ENCODE measurements at places on chromosomes 16 and 17. TPM values are rescaled to one million over a fixed set of nuclear protein-coding genes. Genes with fewer than 3 reads are reported as not detected.

- DNase-seq = no peak
Observed at GRCh38 chr17:17440938-17441675, 35.7 kb upstream of the MED9 start.

GRCh38 chr16:74034862-74035261, 261.8 kb upstream of the PSMD7 start:
- no peak for DNase-seq

DNA sequence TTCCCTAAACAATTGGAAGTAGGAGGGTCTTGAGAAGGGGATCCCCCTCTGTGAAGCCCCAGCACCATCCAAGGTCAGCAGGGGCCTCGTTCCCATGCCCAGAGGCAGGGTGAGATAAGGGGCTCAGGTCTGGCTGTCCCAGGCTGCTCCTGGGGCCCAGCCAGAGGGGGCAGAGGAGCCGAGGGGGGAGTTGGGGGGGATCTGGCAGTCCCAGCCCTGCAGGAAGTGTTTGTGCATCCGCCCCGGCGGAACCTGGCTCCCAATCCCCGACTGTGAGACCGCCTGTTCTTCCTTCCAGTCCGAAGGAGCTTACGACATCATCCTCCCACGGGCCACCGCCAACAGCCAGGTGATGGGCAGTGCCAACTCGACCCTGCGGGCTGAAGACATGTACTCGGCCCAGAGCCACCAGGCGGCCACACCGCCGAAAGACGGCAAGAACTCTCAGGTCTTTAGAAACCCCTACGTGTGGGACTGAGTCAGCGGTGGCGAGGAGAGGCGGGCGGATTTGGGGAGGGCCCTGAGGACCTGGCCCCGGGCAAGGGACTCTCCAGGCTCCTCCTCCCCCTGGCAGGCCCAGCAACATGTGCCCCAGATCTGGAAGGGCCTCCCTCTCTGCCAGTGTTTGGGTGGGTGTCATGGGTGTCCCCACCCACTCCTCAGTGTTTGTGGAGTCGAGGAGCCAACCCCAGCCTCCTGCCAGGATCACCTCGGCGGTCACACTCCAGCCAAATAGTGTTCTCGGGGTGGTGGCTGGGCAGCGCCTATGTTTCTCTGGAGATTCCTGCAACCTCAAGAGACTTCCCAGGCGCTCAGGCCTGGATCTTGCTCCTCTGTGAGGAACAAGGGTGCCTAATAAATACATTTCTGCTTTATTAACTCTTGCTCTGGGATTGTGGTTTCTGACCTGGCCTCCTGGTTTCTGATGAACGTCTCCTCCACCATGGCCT, 14.9 kb downstream of the GPRC5C start:
- peak; percentile 88 for DNase-seq

- DNase-seq = no peak
Observed at GRCh38 chr17:7383742-7384488, 3.0 kb downstream of the TNK1 start.

Gene KCNJ12
- total RNA-seq = 1.7 TPM

Gene HBQ1
- not detected for total RNA-seq

- no peak for DNase-seq
Observed at GRCh38 chr17:69492410-69493071, 78.0 kb downstream of the MAP2K6 start.

- peak; percentile 74 for DNase-seq
Observed at GRCh38 chr17:2050300-2051060, 4.4 kb upstream of the HIC1 start.

- DNase-seq = no peak
Observed at GRCh38 chr17:49859991-49860953, 12.4 kb upstream of the TAC4 start.

DNA sequence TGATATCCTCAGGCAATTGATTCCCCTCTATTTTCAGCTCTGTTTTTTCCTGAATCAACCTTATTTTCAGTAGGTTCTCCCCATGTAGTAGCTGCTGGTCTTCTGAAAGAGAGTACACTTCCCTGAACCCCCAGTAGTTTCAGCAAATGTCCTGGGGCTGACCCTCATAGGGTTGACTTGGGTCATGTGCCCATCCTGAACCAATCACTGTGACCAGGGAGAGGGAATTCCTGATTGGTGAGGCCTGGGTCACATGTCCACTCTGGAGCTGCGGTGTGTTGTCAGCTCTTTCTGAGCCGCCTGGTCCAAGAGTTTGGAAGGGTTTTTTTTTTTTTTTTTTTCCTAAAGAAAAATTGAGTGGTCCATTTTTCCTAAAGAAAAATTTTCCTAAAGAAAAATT, 8.3 kb upstream of the ZKSCAN2 start:
- DNase-seq = no peak

GRCh38 chr17:30534298-30534697, 57.1 kb downstream of the GOSR1 start:
- no peak for DNase-seq

DNA sequence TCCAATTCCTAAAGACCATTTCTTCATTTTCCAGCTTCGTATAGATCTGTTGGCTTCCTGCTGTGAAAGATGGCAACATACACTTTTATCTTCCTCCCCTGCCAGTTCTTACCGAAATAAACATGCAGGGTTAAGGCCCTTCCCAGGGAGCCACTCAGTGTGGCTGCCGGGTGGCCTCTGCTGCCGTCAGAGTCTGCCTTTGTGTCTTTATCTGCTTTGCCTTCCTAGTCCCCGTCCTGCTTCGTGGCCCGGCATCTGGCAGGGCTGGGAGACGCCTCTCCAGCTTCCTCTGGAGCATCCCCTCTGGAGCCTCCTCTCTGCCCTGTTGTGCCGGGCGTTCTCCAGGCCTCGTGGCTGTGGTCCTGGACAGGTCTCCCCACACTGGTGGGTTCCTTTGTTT, 30.3 kb upstream of the CAPN15 start:
- no peak for DNase-seq

- DNase-seq = peak; percentile 74
Observed at GRCh38 chr17:10616502-10617119, 40.5 kb downstream of the MYH3 start.

DNA sequence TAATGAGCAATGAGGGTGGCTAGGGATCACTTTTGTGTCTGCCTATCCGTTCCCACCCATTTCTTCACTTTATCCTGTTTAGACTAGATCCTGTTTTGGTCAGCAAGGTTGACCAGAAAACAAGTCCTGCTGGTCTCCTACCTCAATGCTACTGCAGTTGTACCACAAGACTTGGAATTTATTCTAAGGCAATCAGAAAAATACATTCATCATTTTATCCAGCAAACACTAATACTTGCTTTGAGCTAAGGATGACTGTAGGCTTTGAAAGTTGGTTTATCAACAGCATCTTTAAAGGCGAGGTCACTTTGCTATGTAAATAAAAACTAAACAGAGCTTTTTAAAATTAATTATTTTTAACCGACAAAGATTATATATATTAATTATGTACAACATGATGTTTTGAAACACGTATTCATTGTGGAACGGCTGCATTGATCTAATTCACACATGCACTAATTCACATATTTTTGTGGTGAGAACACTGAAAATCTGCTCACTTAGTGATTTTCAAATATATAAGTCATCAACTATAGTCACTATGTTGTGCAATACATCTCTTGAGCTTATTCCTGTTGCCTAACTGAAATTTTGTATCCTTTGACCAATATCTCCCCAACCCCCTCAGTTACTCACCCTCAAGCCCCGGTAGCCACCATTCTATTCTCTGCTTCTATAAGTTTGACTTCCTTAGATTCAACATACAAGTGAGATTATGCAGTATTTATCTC, 125.9 kb upstream of the HS3ST3A1 start:
- no peak for DNase-seq

DNA sequence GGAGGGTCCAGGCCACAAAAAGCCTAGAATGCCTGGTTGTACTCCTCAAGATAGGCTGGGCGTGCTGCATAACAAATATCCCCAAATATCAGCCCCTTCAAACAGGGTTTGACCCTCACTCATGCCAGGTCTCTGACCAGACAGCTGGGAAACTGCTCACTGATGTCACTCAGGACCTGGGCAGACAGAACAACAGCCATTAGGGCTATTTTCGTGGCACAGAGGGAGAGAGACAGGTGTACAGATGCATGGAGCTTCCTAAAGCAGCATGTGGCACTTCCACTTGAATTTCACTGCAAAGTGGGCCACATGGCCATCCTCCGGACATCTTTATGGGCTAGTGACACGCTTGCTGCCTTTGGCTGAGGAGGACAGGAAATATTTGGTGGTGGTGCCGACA, 73.1 kb downstream of the SREBF1 start:
- no peak for DNase-seq

- DNase-seq = no peak
Observed at GRCh38 chr16:78113258-78113657, 13.8 kb downstream of the WWOX start.

GRCh38 chr17:20797292-20797691, 217.8 kb downstream of the CDRT15L2 start:
- DNase-seq = no peak

Gene AOC3
- 8.6 TPM for total RNA-seq

GRCh38 chr16:8915722-8916301, 33.7 kb downstream of the LITAFD start:
- no peak for DNase-seq

GRCh38 chr17:76510831-76511244, 9.6 kb upstream of the RHBDF2 start:
- DNase-seq = no peak

- DNase-seq = no peak
Observed at GRCh38 chr16:49755313-49755620, 100.6 kb downstream of the ZNF423 start.

GRCh38 chr17:9299695-9300094, 275.9 kb downstream of the STX8 start:
- no peak for DNase-seq

DNA sequence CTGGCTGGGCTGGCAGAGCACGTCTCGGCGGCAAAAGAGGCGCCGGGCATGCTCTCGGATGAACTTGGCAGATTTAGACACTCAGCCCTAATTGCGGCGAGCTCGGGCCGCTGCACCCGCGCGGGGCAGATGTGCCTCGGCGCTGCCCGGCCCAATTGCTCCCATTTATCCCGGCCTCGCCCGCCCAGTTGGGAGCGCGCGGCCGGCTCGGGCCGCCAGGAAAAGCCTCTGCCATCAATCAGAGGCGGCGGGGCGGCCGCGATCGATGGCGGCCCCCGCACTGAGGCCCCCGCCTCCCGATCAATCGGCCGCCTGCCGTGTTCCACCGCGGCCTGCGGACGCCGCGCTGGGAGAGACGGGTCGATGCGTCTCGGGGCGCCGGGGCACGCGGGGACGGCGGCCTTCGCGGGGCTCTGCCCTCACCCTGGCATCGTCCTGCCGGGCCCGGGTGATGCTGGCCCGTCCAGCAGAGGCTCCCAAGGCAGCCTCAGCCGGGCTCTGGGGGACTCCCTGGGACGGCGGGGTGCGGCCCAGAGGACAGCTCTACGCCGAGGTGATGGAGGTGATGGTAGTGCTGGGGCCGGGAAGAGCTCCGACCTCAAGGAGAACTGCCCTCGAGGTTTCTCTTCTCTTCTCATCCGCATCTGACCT, 200.9 kb upstream of the N4BP1 start:
- no peak for DNase-seq

Gene P2RX1
- 0.13 TPM for total RNA-seq

- no peak for DNase-seq
Observed at GRCh38 chr17:21505819-21506815, 130.0 kb downstream of the KCNJ12 start.

- no peak for DNase-seq
Observed at GRCh38 chr17:17144916-17145665, 61.0 kb downstream of the PLD6 start.

DNA sequence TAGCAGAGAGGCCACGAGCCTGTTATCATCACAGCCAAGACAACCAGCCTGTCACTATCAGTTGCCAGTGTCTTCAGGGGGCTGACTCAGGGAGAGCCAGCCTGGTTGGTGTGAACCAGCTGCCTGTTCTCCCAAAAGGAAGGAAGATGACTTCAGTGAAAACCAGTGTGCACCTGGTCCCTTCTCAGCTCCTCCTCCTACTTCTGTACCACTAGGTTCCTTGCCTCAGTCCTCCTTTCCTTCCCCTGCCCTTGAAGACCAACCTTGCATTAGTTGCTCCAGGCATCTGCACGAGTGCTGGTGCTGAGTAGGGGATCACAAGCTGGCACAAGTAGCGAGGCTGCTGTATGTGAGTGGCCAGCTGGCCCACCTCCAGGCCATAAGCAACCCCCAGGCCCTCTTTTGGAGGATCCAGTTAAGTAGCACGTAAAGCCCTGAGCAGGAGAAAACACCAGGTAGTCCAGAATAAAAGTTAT, 8.5 kb downstream of the TUBG1 start:
- DNase-seq = no peak

- DNase-seq = no peak
Observed at GRCh38 chr17:7932949-7933348, 943 bp downstream of the CNTROB start.

Gene HNF1B
- 8.4 TPM for total RNA-seq

DNA sequence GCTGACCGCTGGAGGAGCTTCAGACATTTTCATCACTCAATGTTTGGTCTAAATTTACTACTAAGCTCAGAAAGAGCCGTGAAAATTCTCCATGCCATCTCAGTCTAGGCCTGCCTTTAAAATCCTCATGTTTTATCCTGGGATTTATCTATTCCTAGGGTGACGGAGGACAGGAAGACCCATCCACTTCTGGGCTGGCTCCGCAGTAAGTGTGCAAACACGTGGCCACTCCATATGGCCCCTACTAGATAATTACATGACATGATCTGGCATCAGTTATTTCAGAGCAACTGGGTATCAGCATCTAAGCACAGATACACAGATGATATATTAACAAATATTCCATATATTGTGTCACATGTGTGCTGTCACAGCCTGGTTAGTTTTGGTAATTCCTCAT, 77.8 kb upstream of the HS3ST4 start:
- no peak for DNase-seq

DNA sequence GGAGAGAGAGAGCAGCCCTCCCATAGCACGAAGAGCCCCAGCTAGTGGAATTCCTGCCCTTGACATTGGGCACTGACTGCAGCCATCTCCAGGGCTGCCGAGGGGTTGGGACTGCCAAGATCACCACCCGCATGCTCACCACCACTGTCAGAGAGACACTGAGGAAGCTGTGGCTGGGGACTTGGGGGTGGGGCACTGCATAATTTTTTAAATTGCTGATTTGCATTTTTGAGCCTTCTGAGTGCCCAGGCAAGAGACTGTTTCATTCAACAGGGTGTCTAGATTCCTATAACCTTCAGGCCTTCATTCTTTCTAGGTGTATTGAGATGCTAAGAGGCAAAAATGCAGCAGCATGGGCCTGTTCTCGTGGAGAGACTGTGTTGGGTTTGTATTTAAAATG, 9.0 kb upstream of the EPX start:
- DNase-seq = no peak
